ENCODE measurements at places on chromosomes 7 and 10. TPM values are rescaled to one million over a fixed set of nuclear protein-coding genes. Genes with fewer than 3 reads are reported as not detected.

ZNF503 gene
- 1.9 TPM for total RNA-seq

FUOM gene
- not detected for total RNA-seq

UBTD1 gene
- total RNA-seq: 13.9 TPM

SEC31B gene
- total RNA-seq: 4.6 TPM

PRSS37 gene
- total RNA-seq: not detected

DNA sequence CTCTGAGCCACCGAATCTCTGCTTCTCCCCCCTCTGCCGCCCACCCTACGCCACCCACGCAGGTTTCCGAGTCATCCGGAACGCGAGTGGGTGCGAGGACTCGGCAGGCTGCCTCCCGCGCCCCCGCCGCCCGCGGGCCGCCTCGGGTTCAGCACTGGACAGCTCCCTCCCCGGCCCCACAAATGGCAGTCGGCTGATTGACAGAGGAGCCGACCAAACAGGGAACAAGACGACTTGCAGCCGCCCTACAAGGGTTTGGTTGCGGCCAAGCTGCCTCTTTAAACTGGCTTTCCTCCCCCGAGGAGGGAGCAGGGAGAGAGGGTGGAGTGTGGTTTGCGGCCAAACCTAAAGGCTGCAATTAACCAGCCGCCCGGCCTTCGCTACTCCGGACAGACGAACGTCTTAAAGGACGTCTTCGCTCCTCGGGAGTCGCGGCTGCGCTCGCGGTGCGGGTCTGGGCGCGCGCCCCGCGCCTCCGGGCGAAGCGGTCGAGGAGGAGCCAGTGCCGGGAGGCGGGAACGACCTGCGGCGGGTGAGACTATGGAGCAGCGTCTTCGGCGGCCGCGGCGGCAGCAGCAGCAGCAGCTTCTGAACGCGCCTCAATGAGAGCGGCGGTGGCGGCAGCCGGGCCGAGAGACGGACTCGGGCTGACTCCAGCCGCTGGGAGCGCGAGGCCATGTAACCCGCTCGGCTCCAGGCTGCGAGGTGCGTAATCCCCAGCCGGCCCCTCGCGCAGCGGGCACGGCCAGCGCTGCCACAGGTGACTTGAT lies at the start of gene GPR158:
Gene GPR158 (plus strand): TSS at position 541 of the 770 bp plus-strand sequence. CDS start 420 bp downstream, outside the sequence.
- peak; percentile 47 for DNase-seq

DNA sequence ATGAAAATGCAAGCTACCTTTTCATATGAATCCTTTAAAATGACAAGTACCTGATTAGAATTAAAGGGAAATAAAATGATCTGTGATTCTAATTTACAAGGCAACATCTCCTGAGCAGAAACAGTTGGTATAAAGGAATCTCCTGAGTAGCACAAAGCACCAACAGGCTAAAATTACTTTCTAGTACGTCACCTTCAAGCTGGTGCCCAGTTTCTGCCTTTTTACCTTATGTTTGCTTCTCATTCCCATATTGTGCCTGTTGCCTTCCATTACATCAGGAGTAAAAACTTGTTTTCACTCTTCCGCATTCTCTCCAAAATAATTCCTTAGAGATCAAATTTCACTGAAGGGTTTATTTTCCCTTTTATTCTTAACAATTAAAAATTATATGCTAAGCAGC lies 587.1 kb upstream of the KCND2 start:
- DNase-seq: no peak

- DNase-seq: no peak
These were observed 656.1 kb upstream of the FOXK1 start for GRCh38 chr7:4025694-4026615.

GRCh38 chr7:5445981-5446594 lies 22.5 kb upstream of the TNRC18 start:
- no peak for DNase-seq

DNA sequence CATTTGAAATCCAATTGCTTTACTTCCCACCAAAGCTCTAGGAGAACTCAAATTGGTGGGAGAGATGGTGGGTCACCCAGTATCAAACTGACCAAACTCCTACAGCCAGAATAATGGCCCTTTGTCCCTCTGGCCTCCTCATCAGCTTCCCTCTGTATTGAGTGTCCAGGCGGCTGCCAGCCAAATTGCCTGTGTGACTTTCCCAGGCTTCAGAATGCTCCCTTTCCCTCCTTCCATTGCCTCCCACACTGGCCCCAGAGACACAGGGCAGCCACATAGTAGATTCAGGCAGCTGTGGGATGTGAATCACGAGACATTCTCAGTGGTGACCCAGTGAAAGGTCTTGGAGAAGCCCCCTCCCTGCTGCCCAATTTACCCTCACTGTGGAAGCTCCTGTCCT lies 12.7 kb upstream of the VDAC2 start:
- no peak for DNase-seq

DNA sequence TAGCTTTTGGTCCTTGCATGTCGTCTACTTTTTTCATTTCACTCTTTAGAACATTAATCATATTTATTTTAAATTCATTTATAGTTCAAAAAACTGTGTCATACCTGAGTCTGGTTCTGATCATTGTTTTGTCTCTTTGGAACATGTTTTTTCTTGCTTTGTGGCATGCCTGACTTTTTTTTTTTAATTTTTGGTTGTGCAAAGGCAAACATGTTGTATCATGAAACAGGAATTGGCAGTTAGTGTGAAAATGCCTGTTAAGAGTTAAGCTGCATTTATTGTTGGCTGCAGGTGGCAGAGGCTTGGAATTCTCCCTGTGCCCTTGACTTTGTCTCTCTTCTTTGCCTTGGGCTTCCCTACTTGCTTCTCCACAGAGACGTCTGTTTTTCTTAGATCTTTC lies 525.0 kb upstream of the ADARB2 start:
- no peak for DNase-seq

All from SJCRH30 (cell line).